ENCODE measurements at places on chromosomes 6 and 20.

- no peak for DNase-seq
These were observed 34.9 kb downstream of the ERMARD start for GRCh38 chr6:169786349-169786748.

DNA sequence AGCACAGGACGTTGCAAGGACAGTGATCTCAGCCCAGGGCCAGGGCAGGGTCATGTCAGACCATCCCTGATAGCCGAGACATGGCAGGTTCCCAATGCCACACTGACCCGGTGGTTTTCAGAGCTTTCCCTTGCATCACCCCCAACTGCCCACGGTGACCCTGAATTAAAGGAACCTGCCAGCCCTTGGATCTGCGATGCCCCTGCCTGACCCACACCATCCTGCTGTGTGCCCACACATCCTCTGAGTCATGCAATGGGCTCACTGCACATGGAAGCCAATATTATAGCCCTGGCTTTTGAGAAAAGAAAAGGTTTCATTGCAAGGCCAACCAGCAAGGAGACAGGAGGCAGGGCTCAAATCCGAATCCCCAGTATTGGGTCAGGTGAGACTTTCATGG is 132.6 kb upstream of the CST7 start:
- DNase-seq: no peak

DNA sequence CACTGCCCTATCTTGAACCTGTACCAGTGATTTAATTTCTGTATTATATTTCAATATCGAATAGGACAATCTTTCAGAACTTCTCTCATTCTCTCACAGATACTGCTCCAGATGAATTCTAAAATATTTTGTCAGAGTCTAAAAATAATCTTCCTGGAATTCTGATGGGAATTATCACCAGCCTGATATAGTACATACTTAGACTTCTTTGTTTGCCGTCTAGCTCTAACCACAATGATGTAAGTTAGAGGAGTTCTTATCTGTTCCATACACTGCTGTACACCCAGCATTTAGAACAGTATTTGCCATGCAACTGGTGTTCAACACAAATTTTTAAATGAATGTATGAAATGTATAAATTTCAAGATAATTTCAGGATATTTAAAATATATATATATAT is 1.3 kb upstream of the HUS1B start:
- no peak for DNase-seq

GRCh38 chr6:138044972-138045371 is 62.2 kb downstream of the PERP start:
- no peak for DNase-seq

DNA sequence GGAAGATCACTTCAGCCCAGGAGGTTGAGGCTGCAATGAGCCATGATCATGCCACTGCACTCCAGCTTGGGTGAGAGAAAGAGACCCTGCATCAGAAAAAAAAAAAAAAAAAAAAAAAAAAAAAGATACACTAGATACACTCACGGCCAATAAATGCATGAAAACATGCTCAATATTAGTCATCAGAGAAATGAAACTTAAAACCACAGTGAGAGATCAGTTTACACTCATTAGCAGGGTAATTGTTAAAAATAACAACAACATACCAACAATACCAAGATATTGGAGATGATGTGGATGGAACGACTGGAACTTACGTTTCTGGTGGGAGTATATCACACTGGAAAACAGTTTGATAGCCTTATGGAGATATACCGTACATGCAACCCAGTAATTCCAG is 29.9 kb downstream of the HS3ST5 start:
- DNase-seq: no peak

Data from SW 1271 (cell line).